Right ventricle myocardium superior (tissue), 1 donor: ENCODE measurements at places on chromosomes 1 and 21. TPM values are rescaled to one million over a fixed set of nuclear protein-coding genes. Genes with fewer than 3 reads are reported as not detected.
A peak's percentile ranks its signal among the peaks of the same experiment; 100 is the strongest.

GRCh38 chr1:12616709-12617373 is 1.2 kb downstream of the DHRS3 start:
- peak; percentile 62 for DNase-seq

DNA sequence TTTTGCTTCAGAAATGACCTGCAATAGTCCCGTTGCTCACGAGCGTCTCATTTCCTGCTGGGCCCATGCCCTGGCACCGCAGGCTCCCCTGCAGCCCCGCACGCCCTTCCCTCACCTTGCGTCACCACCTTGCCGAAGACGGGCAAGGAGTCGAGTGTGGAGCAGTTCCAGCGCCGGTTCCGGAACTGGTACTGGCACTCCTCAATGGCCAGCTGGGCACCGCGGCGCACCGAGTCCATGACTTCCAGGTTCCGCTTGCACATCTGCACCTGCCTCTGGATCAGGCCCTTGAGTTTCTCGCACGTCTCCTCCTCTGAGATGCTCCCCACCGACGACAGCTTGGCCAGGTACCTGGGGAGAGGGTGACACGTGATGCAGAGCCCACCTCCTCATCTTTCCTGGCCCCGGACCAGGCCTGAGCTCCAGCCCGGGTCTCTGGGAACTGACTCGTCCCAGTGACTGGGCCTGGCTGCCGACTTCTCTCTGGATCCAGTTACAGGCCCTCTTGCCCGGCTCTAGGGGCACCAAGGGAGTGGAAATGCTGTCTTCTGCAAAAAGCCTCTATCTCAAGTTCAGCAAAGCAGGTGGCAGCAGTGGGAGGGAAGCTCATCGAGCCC is 13.3 kb downstream of the WNT4 start:
- no peak for DNase-seq

The IFI44 gene
- 6.7 TPM for total RNA-seq

DNA sequence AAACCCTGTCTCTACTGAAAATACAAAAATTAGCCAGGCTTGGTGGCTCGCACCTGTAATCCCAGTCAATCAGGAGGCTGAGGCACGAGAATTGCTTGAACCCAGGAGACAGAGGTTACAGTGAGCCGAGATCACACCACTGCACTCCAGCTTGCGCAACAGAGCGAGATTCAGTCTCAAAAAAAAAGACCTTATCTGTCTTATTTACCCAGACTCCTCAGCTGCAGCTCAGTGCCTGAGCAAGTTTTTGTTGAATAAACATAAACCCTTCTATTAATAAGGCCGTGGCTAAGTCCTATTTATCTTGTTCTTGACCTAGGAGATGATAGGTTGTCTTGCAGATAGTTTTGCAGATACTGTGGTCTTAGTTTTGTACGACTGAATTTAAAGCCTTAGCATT is 136.4 kb upstream of the TMEM51 start:
- no peak for DNase-seq
